ENCODE measurements at places on chromosomes 12 and 14. TPM values are rescaled to one million over a fixed set of nuclear protein-coding genes. Genes with fewer than 3 reads are reported as not detected.

Gene KERA
- total RNA-seq: not detected

DNA sequence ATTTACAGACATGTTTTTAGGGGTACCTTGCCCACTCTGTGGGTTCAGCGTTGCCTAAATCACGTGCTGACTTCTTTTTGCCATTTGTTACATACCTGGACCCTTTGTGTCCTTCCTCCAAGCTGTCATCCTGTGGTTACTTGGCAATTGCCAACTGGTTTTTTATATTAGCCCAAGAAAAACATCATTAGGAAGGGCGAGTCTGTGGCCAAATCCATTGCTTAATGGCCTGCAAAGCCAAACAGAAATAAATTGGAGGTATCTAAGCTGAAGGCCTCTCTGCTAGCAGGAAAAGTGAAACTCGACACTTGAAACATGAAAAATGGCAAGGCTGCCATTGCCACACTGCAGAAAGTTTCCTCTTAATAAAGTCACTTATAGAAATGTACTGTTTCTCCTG lies 190.4 kb downstream of the NUAK1 start:
- no peak for DNase-seq
- no peak overlapping the region for H3K27ac ChIP-seq
- H3K4me1 ChIP-seq: no peaks in the 10 kb centered on the region
- H3K27me3 ChIP-seq: no peaks in the 10 kb centered on the region

DNA sequence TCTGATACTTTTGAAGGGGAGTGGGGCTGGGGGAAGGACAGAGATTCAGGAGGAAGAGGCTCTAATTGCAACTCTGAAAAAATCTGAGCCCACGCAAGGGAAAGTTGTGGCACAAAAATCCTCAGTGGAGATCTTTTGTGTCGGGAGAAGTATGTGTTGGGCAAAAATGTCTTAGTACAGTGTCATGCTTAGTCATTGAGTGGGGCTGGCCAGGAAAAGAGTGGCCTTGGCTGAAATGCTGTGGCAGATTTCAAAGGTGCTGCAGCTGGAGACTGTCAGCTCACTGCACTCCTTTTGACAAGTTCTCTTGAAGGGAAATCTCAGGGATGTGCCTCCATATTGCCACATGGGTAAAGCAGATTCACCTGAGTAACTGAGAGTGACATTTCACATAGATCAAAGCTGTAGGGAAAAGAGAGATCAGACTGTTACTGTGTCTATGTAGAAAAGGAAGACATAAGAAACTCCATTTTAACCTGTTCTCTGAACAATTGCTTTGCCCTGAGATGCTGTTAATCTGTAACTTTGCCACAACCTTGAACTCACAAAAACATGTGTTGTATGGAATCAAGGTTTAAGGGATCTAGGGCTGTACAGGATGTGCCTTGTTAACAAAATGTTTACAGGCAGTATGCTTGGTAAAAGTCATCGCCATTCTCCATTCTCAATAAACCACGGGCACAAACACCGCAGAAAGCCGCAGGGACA lies 36.0 kb upstream of the GLIPR1 start:
- H3K4me3 ChIP-seq: no peak overlapping the region
- DNase-seq: no peak
- no peaks in the 10 kb centered on the region for H3K27me3 ChIP-seq
- H3K27ac ChIP-seq: no peak overlapping the region
- H3K4me1 ChIP-seq: no peaks in the 10 kb centered on the region
- H3K36me3 ChIP-seq: no peaks in the 10 kb centered on the region

DNA sequence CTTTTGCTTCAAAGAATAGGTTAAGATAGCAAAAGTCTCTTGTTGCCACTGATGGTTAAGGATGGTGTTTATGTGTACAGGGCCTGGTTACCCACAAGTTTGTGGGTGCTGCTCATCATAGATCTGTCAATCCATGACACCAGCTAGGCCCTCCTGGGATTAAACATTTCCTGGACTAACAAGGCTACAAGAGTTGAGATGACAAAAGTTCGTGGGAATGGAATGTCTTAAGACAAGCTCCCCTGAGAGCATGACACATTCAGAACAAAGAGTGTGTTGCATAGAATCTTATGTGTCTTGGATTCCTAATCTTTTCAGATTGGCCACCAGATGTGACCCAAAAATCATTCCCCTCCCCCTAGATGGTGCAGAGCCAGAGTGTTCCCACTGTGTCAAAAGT lies 592.5 kb upstream of the USP15 start:
- H3K4me3 ChIP-seq: no peak overlapping the region
- no peaks in the 10 kb centered on the region for H3K27me3 ChIP-seq
- no peak for DNase-seq
- H3K4me1 ChIP-seq: no peaks in the 10 kb centered on the region

DNA sequence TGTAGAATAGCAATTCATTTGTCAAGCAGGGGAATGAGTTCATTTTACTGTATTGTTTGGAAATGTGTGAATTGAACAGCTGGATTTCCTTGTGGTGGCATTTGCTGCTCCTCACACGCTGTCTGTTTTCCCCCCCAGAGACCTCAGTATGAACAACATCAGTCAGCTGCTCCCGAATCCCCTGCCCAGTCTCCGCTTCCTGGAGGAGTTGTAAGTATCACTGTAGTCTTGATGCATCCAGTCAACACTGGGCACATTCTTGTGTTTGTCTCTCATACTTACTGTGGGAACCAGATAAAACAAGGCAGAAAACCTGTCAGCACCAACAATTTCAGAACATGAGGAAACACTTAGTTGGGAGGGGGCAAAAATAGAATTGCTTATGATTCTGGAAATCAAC lies 64.9 kb downstream of the LGR5 start:
- H3K27me3 ChIP-seq: no peaks in the 10 kb centered on the region
- no peak for DNase-seq
- H3K36me3 ChIP-seq: no peaks in the 10 kb centered on the region

DNA sequence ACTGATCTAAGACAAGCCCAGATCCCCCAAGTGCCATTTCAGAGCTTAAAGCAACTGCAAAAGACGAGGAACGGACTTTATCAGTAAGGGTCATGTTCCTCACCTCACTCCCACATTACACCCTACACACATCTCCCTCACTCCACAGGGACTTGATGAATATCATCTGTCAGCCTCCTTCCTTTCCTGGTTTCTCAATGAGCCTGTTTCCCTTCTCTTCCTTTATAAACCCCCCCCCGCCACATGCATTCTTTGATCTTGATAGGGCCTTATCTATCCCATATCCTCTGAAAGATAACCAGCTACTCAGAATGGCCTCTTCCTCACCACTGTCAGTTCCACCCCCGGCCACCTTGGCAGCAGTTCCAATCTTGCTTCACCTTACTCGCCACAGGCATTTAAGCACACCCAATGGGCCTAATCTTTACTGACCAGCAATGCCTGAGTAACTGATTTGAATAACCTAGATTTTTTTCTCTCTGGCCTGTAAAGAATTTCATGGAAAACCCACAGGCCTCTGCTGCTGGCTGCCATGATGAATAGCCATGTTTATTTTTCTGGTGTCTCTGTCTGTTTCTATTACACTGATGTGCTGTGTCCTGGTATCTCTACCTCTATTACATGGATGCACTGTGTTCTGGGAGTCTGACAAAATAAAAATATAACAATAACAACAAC lies 138.7 kb downstream of the PHLDA1 start:
- H3K27ac ChIP-seq: no peak overlapping the region
- H3K36me3 ChIP-seq: no peaks in the 10 kb centered on the region
- peaks cover 22% of the 10 kb centered on the region for H3K4me1 ChIP-seq
